Endothelial cell of umbilical vein (primary cell): ENCODE measurements at places on chromosomes 1 and 21. TPM values are rescaled to one million over a fixed set of nuclear protein-coding genes. Genes with fewer than 3 reads are reported as not detected.

The UTP25 gene
- 10.5 and 11.7 TPM in 2 replicates for total RNA-seq

The MORN1 gene
- total RNA-seq = 6.4 and 6.5 TPM in 2 replicates

The CFHR5 gene
- total RNA-seq = not detected in 2 replicates

The SH3D21 gene
- total RNA-seq = 5.1 and 7.2 TPM in 2 replicates

The PPFIA4 gene
- 0.16 and 0.22 TPM in 2 replicates for total RNA-seq

The SPRR2E gene
- total RNA-seq = not detected in 2 replicates

The AMY1B gene
- not detected in 2 replicates for total RNA-seq

DNA sequence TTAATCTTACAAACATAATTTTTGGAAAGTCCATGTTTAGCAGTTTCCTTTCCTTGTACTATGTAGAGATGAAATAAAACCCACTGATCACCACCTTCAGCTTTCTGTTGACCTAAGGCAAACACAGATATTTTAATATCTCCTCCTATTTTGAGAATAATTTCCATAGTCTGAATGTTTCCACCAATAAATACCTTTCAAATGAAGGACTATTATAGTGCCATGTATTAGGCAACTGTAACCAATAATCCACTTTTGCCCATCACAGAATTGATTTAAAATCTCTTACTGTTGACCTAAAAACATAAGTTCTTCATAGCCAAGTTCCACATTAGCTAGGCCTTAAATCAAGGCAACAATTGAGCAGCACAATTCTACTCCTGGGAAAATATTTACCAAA is 1.8 kb downstream of the CDC42BPA start:
- DNase-seq = no peak
- H3K4me3 ChIP-seq = peak overlapping the region; percentile 100
- peak overlapping the region; percentile 92 for H3K27ac ChIP-seq
- H3K36me3 ChIP-seq = no peaks in the 10 kb centered on the region
- no peaks in the 10 kb centered on the region for H3K27me3 ChIP-seq

DNA sequence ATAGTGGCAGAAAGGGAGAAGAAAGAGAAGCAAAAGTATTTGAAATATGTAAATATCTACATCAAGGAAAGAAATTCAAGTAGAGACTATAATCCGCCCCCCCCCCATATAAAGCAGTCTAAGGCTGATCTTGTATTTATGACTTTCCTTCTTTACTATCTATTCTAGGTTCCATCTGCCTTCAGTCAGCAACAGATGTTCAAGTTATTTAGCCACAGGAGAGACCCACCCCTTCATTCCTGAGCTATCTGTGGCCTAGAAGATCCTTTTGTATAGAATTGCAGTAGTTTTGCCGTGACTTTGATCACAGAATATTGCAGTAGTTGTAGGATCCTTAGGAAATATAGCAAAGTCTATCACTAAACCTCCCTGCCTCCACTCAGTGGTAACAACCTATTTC is 10.7 kb upstream of the BSDC1 start:
- H3K4me1 ChIP-seq = no peaks in the 10 kb centered on the region
- no peaks in the 10 kb centered on the region for H3K27me3 ChIP-seq
- H3K36me3 ChIP-seq = no peaks in the 10 kb centered on the region
- H3K27ac ChIP-seq = no peak overlapping the region
- H3K4me3 ChIP-seq = no peak overlapping the region
- DNase-seq = no peak

- H3K27me3 ChIP-seq = no peaks in the 10 kb centered on the region
- no peak overlapping the region for H3K27ac ChIP-seq
- no peaks in the 10 kb centered on the region for H3K36me3 ChIP-seq
- no peaks in the 10 kb centered on the region for H3K4me1 ChIP-seq
- DNase-seq = no peak
Measured at GRCh38 chr1:238892612-238893011, 493.8 kb upstream of the CHRM3 start.

DNA sequence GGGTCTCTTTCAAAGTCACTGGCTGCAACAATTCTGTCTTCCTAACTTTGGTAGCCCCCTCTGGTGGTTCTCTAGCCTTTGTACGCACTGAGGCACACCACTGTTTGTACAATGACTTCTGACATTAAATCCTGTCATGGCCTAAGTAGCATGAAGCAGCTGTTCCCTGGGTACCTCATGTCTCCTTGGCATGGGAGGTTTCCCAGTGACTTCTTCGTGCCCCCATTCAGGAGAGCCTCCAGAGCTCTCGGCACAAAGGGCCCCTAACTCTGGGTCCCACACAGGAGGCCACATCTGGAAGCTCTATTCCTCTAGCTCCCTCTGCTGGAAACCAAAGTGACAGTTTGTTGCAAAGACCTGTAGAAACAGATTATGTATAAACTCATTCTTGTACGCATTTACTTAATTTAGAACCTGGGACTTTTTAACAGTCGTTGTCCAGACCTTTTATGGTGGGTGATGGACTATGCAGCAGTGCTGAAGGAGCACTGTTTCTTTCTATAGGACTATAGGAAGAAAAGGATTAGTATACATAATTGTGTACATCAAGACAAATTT is 13.4 kb downstream of the SWT1 start:
- peak; percentile 80 for DNase-seq
- no peak overlapping the region for H3K4me3 ChIP-seq
- H3K27ac ChIP-seq = no peak overlapping the region
- H3K27me3 ChIP-seq = no peaks in the 10 kb centered on the region

DNA sequence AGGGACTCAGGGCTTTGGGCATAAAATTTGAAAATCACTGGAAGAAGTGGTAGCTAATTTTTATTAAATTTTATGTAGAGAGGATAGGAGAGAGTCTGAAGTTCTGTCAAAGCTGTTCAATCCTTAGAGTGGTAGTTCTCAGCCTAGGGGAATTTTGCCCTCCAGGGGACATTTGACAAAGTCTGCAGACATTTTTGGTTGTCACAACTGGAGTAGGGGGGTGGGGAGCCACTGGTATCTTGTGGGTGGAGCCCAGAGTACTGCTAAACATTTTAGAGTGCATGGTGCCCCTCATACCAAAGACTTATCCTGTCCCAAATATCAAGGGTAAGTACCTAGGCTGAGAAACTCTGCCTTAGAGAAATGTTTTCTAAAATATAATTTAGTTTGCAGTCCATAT is 30.2 kb downstream of the RASAL2 start:
- no peak for DNase-seq
- no peak overlapping the region for H3K27ac ChIP-seq
- no peaks in the 10 kb centered on the region for H3K27me3 ChIP-seq
- H3K4me1 ChIP-seq = peaks cover 10% of the 10 kb centered on the region

DNA sequence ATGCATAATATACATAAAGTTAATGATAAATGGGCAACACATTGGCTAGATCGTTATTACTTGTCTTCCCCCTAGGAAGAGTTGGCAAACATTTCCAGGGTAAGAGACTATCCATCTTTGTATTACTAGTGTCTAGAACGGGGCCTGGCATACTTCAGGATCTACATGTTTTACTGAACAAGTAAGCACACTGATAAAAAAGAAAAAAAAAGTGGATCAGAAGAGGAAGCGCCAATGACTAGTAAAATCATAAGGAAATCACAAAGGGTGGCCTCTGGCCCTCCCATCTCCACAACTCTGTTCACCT is 482 bp downstream of the TM2D1 start:
- peak; percentile 49 for DNase-seq
- H3K4me3 ChIP-seq = peak overlapping the region; percentile 81
- peaks cover 18% of the 10 kb centered on the region for H3K4me1 ChIP-seq
- H3K36me3 ChIP-seq = no peaks in the 10 kb centered on the region
- H3K27me3 ChIP-seq = no peaks in the 10 kb centered on the region

GRCh38 chr1:36174713-36175112 is 18.8 kb downstream of the MAP7D1 start:
- peaks cover 76% of the 10 kb centered on the region for H3K36me3 ChIP-seq
- peak overlapping the region; percentile 19 for H3K27ac ChIP-seq
- no peaks in the 10 kb centered on the region for H3K27me3 ChIP-seq

DNA sequence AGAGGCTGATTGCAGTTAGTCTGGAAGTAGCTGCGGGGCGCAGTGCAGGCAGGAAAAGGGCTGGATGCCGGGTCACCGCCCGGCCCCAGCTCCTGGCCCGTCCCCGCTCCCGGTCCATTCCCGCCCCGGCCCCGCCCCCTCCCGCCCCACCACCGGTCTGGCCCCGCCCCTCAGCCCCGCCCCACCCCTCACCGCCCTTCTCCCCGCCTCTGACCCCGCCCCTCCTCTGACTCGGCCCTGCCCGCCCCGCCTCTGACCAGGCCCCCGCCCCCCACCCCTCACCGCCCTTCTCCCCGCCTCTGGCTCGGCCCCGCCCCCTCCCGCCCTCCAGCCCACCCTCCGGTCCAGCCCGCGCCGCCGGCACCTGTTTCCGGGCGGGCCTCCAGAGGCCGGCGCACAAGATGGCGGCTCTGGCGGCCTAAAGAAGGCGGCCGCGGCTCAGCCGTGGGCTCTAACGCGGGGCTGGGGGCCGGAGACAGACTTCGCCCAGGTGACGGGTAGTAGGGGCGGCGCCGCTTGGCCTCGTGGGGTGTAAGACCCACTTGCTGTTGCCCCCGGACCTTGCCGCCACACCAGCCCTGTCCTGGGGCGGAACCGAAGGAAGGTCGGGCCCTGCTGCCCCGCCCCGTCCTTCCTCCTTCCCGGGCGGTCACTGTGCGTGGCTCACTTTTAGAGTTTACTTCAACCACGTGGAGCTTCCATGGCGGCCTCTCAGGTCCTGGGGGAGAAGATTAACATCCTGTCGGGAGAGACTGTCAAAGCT is at the start of gene UBIAD1:
Gene UBIAD1, plus strand, starts transcription at position 367 of the 763 bp plus-strand sequence. Its CDS starts 334 bp downstream, at position 701.
- peak within 1 kb of the TSS; percentile 93 for H3K27ac ChIP-seq
- DNase-seq = peak; percentile 87
- H3K27me3 ChIP-seq = no peaks in the 10 kb centered on the region
- H3K4me1 ChIP-seq = peaks cover 13% of the 10 kb centered on the region
- no peaks in the 10 kb centered on the region for H3K36me3 ChIP-seq

DNA sequence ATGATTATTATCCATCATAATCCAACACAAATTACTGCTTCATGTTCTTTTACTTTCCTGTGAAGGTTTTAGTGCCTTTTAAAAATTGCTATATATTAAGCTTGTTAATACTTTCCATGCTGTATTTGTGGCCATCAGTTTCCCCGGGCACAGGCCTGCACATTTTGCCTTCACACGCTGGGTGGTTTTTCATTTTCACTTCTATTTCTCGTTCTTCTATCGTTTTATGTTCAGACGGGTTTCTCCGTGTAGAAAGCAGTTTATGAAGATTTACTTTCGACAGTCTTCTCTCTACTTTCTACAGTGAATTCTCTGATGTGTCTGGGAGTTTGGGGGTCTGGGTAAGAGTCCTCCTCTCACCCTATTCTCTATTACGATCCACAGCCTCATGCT is 9.5 kb downstream of the RUNX3 start:
- peaks cover 10% of the 10 kb centered on the region for H3K27me3 ChIP-seq
- no peak overlapping the region for H3K27ac ChIP-seq
- no peak overlapping the region for H3K4me3 ChIP-seq
- DNase-seq = no peak
- no peaks in the 10 kb centered on the region for H3K36me3 ChIP-seq

DNA sequence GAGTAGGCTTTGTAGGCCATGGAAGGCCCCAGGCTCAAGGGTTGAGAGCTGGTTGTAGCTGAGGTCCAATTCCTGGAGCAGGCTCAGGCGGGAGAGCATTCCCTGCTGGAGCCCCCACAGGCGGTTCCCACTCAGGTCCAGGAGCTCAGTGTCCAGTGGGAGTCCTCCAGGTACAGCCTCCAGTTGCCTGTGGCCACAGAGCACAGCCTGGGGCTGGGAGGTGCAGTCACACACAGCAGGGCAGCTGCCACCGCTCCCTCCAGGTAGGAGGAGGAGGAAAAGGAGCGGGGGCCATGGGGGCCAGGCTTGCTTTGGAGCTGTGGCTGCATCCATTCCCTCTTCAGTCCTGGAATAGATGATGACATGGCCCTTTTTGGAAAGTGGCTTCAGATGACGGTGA is 2.8 kb downstream of the LINGO4 start:
- H3K4me3 ChIP-seq = no peak overlapping the region
- no peaks in the 10 kb centered on the region for H3K4me1 ChIP-seq
- H3K27me3 ChIP-seq = peaks cover 10% of the 10 kb centered on the region
- H3K36me3 ChIP-seq = no peaks in the 10 kb centered on the region

GRCh38 chr1:61124078-61124477 is 41.7 kb downstream of the NFIA start:
- no peak overlapping the region for H3K4me3 ChIP-seq
- no peaks in the 10 kb centered on the region for H3K27me3 ChIP-seq
- no peaks in the 10 kb centered on the region for H3K36me3 ChIP-seq
- no peaks in the 10 kb centered on the region for H3K4me1 ChIP-seq
- peak; percentile 20 for DNase-seq

DNA sequence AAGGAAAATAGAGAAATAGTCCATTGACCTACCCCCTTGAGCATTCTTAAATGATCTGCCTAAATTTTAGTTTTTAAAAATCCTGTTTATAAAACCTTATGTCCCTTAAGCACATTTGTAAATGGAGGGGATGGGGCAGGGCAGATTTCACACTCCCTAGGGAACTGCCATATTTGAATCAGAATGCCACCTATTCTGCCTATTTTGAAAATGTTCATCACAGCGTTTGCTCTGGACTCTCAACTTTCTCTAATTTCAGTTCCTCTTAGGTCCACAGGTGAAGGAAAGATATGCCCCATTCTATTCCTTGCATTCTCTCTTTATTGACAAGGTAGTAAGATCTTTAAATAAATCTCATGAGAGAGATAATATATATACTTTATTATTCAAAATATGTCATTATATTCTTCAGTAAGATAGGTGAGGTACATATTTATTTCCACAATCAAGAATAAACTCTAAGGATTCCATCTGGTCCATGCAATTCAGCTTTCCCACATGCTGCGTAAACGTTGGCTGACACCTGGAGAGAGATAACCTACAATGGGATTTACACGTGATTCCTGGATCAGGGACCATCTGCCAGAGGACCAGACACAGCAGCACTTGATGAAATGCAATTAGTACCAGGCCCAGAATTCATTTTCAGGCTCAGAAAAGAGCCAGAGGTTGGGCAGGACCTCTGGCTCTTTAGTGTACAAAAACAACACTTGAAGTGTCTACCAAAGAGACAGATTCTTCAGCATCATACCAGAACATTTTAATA is 1.2 kb upstream of the LPGAT1 start:
- H3K4me3 ChIP-seq = no peak overlapping the region
- peaks cover 7% of the 10 kb centered on the region for H3K4me1 ChIP-seq
- no peak overlapping the region for H3K27ac ChIP-seq
- DNase-seq = no peak
- H3K27me3 ChIP-seq = no peaks in the 10 kb centered on the region
- no peaks in the 10 kb centered on the region for H3K36me3 ChIP-seq

GRCh38 chr1:205576805-205577761 is 54.7 kb downstream of the ELK4 start:
- no peaks in the 10 kb centered on the region for H3K36me3 ChIP-seq
- no peak overlapping the region for H3K4me3 ChIP-seq
- peaks cover 12% of the 10 kb centered on the region for H3K27me3 ChIP-seq

DNA sequence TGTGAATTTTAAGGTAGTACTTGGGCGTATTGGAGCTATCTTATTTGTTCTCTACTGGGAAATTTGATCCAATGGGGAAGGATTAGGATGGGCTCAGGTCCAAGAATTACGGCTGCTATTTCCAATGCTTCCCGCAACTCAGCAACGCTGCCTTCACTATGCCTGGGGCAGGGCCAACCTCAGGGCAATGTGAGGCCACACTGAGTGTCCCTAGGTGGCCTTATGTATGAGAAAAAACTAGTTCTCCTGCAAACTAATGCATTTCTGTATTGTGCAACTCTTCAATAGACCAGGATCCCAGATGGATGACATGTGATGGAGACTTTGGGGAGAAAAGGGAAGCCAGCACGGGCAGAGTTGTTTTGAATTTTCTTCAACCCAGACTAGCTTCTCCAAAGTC is 168.1 kb downstream of the DUSP10 start:
- H3K36me3 ChIP-seq = no peaks in the 10 kb centered on the region
- no peak overlapping the region for H3K4me3 ChIP-seq
- H3K27me3 ChIP-seq = no peaks in the 10 kb centered on the region
- H3K27ac ChIP-seq = no peak overlapping the region
